Mesothelial cell of epicardium (in vitro differentiated cells): ENCODE measurements at places on chromosomes 3 and 15.

- DNase-seq: no peak
Measured at GRCh38 chr3:117278424-117279190, 569.0 kb downstream of the TUSC7 start.

- no peak for DNase-seq
Measured at GRCh38 chr3:46463868-46464241, 850 bp downstream of the LTF start.

- DNase-seq: no peak
Measured at GRCh38 chr15:100929641-100930042, 10.5 kb downstream of the LRRK1 start.

GRCh38 chr3:177820683-177821316 is 623.5 kb upstream of the TBL1XR1 start:
- no peak for DNase-seq

DNA sequence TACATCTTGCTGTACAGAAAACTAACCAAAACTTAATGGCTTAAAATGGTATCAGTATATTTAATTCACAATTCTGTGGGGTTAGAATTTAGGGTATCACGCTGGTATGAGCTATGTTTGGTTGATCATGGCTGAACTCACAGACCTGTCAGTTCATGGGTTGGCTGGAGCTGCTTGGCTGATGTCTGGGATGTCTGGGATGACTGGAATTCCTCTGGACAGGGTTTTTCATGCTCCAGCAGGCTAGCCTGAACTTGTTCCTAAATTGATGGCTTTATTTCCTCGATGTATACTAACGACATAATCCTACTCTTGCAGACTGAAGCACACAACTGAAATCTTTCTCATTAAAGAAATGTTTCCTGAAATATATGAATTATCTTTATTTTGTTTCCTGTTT is 338.9 kb upstream of the GBE1 start:
- no peak for DNase-seq

GRCh38 chr15:55267401-55268175 is 22.0 kb downstream of the RAB27A start:
- no peak for DNase-seq

DNA sequence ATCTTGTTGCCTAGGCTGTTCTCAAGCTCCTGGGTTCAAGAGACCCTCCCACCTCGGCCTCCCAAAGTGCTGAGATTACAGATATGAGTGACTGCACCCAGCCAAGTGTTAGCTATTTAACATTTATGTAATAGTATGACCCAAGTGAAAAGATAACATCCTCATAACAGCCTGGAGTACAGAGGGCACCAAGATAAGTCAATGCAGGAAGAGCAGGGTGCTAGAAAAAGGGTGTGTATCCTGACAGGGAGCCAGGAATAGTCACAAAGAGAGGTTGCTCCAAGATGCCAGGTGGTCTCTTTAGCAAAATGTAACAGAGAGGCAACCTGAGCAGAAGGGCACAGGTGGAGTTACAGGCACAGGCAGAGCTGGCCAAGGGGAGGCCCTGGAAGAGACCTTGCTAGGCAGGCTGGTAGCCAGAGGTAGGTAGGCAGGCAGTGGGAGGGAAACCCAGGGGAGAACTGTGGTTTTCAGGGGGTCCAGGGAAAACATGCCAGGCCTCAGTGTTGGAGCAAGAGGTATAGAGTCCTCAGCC is 277.4 kb downstream of the ERC2 start:
- DNase-seq: no peak

DNA sequence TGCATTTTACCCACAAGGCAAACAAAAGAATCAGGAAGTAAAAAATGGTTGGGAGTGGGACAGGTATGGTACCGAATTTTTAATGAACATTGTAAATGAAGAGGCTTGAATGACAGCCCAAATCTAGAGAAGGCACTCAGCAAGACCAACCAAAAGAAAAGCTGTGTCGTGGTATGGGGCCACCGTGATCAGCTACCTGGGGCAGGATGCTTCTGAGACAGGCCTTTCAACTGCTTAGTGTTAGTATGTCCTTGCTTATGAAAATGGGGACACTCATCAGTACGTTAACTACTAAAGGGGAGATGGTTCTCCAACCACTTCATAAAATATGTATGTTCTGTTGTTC is 228.7 kb upstream of the ST8SIA2 start:
- DNase-seq: no peak

DNA sequence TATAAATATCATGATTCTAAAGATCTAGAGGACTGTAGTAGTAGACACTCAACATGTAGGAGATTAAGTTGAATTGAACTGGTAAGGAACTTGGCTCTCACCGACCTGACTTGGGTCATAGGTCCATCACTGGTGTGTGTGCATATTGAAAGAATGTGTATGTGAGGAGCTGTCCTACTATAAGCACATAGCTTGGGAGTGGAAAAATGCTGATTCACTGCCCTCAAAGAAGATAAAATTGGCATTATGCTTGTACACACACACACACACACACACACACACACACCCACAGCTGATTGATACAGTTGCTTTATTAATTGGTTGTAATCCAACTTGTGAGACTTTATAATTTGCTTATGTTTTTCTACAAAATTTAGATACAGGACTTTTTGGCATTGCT is 411.0 kb upstream of the NR2F2 start:
- DNase-seq: no peak

- DNase-seq: no peak
Measured at GRCh38 chr3:11273891-11274291, 1.7 kb downstream of the ATG7 start.

DNA sequence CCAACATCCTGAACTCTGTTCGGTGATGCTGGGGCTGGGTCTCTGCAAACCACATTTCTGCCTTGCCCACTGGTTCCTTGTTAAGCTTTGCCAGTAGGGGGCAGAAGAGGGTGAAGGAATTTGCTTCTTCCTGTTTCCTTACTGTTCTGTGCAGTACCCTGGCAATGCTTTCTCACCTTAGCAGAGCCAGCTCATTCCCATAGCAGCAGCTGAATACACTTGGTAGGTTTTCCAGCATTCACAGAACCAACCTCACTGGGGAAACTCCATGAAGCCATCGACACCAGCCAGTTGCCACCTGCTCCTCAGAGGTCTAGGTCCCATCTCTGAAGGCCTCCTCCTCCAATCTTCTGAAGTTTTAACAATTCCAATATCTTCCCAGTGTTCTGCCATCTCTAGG is 308.4 kb downstream of the PDCD6IP start:
- peak; percentile 42 for DNase-seq

DNA sequence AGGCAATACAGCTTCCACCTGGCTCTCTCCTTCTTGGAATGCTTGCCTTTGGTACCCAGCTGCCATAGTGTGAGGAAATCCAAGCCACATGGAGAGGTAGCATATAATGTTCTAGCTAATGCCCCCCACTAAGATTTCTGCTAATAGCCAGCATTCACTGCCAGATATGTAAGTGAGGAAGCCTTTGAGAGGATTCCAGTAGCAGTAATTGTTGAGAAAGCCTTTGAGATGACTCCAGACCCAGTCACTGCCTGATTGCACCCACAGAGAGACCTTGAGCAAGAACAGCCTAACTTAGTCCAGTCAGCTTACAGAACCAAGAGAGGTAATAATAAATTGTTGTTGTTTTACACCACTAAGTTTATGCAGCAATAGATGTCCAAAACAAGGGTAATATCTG is 63.1 kb downstream of the STRIT1 start:
- no peak for DNase-seq

- no peak for DNase-seq
Measured at GRCh38 chr3:38047896-38048295, 8.9 kb downstream of the DLEC1 start.

DNA sequence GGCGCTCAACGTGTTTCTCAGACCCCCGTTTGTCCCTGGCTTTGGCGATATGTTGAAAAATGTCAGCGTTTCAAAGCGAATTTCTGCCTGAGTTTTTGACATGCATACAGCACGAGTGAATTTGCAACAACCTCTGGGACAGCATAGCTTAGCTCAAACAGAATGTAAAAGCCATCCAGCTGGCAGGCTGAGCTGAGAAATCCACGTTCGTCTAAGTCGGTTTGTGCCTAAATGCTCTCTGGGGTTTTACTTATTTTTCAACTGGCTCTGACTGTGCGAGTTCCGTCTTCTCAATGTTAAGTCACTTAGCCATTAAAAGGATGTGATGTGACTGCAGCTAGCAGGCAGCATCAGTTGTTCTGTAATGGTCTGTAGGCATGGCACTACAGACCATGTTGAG is 243.5 kb upstream of the SLCO3A1 start:
- no peak for DNase-seq

GRCh38 chr3:17544632-17545031 is 197.8 kb downstream of the TBC1D5 start:
- DNase-seq: no peak

- DNase-seq: no peak
Measured at GRCh38 chr15:74179983-74180880, 6.7 kb downstream of the ISLR start.

DNA sequence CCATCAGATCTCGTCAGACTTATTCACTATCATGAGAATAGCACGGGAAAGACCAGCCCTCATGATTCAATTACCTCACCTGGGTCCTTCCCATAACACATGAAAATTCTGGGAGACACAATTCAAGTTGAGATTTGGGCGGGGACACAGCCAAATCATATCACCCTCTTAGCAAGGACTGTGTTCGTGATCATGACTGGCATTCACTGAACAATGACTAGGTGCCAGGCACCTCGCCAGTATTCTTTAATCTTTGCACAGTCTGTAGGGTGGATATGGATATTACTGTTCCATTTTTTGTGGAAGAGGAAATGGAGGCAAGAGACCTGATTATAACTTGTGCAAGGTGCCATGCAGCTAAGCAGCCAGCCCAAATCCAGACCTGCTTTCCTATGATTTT is 77.5 kb downstream of the IGF1R start:
- DNase-seq: no peak

DNA sequence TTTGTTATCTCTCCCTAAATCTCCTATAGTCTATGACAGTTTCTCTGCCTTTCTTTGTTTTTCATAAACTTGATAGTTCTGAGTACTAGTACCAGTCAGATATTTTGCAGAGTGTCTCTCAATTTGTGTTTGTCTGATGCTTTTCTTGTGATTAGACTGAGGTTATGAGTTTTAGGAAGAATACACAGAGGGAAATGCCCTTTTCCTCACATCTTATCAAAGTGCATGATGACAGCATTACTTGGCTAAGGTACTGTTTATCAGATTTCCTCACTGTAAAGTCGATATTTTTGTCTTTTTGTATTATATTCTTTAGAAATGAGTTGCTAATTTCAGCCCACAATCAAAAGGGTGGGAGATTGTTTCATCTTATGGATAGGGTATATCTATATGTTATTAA is 45.6 kb downstream of the GLCE start:
- no peak for DNase-seq

- no peak for DNase-seq
Measured at GRCh38 chr3:16066545-16066944, 107.9 kb upstream of the GALNT15 start.

DNA sequence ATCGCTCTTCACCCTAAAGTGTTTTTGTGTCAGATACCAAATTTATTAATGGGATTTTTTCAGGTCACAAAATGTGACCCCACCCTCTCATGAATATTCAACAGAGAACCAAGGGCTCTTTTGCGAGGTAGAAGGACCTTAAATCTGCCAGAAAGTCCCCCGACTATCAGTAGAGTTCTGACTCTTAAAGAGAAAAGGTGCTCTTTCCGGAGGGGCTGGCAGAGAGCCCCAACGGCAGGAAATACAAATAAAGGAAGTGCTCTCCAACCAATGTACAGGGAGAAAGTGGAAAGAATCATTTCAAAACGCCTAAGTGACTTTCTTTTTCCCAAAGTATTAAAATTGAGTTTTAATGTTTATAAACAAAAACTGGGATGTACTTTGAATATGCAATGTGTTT is 517.2 kb downstream of the FOXP1 start:
- no peak for DNase-seq

GRCh38 chr3:14949126-14949525 is 1.7 kb downstream of the NR2C2 start:
- no peak for DNase-seq

GRCh38 chr3:25831578-25831977 is 41.7 kb downstream of the OXSM start:
- DNase-seq: no peak

DNA sequence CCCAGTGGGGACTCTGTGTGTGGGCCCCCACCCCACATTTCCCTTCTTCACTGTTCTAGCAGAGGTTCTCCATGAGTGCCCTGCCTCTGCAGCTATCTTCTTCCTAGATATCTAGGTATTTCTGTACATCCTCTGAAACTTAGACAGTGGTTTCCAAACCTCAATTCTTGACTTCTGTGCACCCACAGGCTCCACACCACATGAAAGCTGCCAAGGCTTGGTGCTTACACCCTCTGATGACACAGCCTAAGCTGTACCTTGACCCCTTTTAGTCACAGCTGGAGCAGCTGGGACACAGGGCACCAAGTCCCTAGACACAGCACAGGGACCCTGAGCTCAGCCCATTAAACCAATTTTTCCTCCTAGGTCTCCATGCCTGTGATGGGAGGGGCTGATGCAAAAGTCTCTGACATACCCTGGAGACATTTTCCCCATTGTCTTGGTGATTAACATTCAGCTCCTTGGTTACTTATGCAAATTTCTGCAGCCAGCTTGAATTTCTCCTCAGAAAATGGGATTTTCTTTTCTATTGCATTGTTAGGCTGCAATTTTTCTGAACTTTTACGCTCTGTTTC is 304.5 kb downstream of the OTOL1 start:
- DNase-seq: no peak

DNA sequence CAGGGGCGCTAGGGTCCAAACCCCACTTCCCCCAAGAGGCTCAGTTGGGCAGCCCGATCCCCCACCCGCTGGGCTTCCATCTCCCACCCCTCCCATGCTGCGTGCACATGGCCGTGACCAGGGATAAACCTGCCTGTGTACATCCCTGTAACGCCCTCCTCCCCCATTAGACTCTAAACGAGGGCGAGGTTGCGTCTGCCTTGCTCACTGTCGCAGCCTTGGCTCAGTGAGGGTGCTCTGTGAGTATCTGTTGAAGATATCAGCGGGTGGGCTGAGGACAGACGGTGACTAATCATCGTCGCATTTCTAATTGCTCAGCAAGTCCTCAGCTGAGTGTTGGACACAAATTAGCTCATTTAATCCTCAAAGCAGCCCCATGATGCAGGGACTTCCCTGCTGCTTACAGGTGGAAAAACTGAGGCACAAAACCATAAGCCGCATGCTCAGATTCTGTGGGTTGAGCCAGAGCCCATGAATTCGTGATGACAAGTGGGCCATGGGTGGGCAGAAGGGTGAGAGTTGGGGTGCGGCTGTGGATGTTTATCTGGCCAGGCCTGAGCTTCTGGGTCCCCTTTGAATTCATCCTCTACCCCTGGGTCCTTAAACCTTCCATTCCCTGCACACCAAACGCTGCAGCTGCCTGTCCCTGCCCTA is 26.0 kb downstream of the FBLN2 start:
- DNase-seq: no peak

- no peak for DNase-seq
Measured at GRCh38 chr3:38364721-38365400, 18.3 kb downstream of the XYLB start.

GRCh38 chr3:55630921-55631299 is 143.8 kb upstream of the WNT5A start:
- DNase-seq: no peak
